ENCODE measurements at places on chromosomes 1 and 21.

GRCh38 chr1:28642056-28642846 is 616 bp downstream of the TAF12 start:
- H3K4me1 ChIP-seq: peaks cover 33% of the 10 kb centered on the region
- H3K36me3 ChIP-seq: peaks cover 9% of the 10 kb centered on the region

- H3K36me3 ChIP-seq: no peaks in the 10 kb centered on the region
- no peak overlapping the region for H3K4me3 ChIP-seq
- no peak overlapping the region for H3K27ac ChIP-seq
- H3K27me3 ChIP-seq: no peaks in the 10 kb centered on the region
- H3K4me1 ChIP-seq: no peaks in the 10 kb centered on the region
These were observed 98.0 kb upstream of the KCNJ6 start for GRCh38 chr21:38014298-38014697.

DNA sequence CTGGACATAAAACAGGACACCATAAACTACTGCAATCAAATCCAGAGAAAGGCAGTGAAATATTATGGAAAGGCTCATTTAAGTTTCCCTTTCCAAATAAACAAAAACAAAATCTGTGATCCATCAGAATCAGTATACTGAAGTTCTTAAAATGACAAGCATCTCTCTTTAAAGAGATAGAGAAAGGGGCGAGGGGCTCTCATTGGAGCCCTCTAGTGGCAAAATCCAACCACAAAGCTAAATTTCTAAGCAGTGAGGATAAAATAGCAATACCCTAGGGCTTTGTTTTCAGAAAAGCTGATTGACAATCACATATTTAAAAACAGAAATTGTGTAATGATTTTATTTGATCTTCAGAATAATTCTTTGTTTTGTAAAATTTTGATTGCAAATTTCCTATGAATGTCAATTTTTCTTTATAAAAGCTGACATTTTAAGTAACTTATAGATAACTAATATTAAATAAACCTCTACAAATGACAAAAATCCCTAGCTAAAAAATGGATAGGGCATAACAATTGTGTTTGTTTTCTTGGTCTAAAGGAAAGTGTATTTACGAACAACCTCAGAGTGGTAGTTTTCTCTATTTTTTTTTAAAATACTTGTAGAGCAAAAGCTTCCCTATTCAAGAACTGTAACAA is 138.2 kb downstream of the COL24A1 start:
- H3K27me3 ChIP-seq: no peaks in the 10 kb centered on the region
- H3K36me3 ChIP-seq: no peaks in the 10 kb centered on the region
- H3K27ac ChIP-seq: no peak overlapping the region
- no peaks in the 10 kb centered on the region for H3K4me1 ChIP-seq

- no peaks in the 10 kb centered on the region for H3K27me3 ChIP-seq
- DNase-seq: no peak
- peaks cover 18% of the 10 kb centered on the region for H3K4me1 ChIP-seq
- peaks cover 26% of the 10 kb centered on the region for H3K36me3 ChIP-seq
- H3K27ac ChIP-seq: no peak overlapping the region
These were observed 19.0 kb downstream of the BCAR3 start for GRCh38 chr1:93662481-93663207.

DNA sequence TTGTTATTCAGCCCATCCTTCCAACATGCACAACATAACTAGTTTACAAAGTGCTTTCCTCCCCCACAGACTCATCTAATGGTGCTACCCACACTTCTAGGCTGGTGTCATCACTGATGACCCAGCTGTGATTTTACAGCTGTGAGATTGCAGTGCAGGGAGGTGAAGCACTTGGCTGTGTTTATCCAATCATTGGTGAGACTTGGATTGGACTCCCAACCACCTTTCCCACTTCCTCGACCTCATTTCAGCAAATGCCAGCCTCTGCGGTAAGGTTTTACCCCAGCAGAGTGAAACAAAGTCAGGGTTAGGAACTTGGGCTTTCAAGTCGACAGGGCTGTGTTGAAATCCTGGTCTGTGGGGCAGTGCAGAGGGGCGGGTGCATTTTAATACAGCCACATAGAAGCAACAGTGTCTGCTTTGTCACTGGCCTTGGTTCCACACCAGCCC is 22.1 kb downstream of the ECHDC2 start:
- no peaks in the 10 kb centered on the region for H3K36me3 ChIP-seq
- no peak overlapping the region for H3K27ac ChIP-seq
- no peaks in the 10 kb centered on the region for H3K27me3 ChIP-seq
- no peak for DNase-seq

DNA sequence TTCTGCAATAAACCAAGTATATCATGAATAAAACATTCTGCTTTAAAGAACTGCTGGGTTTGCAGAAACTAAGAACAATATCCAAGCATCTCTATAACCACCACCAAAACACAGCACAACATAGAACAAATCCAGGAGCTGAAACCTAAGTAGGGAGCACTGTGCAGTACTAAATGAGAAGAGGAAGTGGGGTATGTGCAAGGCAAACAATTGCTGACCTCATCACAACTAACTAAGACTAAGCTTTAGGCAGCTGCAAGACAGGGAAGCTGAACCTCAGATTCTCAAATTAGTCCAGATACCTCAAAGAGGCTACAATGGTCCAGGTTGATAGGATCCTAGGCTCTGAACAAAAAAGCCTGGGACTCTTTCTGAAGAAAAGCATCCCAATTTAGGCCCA is 172.6 kb downstream of the SLC44A5 start:
- no peaks in the 10 kb centered on the region for H3K27me3 ChIP-seq
- no peak overlapping the region for H3K4me3 ChIP-seq

DNA sequence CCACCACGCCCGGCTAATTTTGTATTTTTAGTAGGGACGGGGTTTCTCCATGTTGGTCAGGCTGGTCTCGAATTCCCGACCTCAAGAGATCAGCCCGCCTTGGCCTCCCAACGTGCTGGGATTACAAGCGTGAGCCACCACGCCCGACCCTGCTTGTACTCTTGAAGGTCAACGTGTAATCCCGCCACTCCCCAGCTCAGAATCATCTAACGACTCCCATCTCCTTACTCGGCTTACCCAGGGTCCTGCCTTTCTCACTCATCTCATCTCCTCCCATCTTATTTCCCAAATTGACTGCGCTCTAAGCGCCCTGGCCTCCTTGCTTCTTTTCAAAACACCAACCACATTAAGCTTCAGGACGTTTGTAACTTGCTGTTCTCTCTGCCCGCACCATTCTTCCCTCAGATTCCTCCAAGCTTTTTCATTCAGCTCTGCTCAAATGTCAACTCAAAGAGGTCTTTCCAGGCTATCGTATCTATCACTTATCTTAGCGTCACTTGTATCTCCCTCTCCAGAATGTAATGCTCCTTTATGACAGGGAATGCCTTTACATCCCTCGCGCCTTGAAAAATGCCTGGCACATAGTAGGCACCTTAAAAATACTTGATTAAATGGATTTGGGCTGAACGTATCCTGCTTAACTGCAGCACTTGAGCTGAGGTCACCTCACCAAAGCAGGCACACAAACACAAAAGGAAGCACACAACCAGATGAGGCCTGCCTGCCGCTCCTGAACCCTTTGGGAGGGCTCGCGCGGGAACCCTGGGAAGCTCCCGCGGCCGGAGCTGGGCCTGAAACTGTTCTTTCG is 1.4 kb upstream of the USP1 start:
- H3K4me3 ChIP-seq: peak overlapping the region; percentile 90
- H3K4me1 ChIP-seq: peaks cover 14% of the 10 kb centered on the region
- no peak for DNase-seq
- H3K36me3 ChIP-seq: peaks cover 18% of the 10 kb centered on the region
- peak overlapping the region; percentile 97 for H3K27ac ChIP-seq
- H3K27me3 ChIP-seq: peaks cover 4% of the 10 kb centered on the region

GRCh38 chr1:114153261-114154145 is at the start of gene SYT6:
SYT6 (minus strand) TSS chr1:114153869; CDS start chr1:114153772, 97 bp downstream.
- no peak within 1 kb of the TSS for H3K27ac ChIP-seq
- DNase-seq: no peak
- peaks cover 5% of the 10 kb centered on the region for H3K4me1 ChIP-seq
- H3K36me3 ChIP-seq: no peaks in the 10 kb centered on the region

GRCh38 chr21:39108291-39109162 is 74.7 kb downstream of the PSMG1 start:
- H3K27me3 ChIP-seq: peaks cover 15% of the 10 kb centered on the region
- no peak for DNase-seq
- H3K4me1 ChIP-seq: no peaks in the 10 kb centered on the region
- no peak overlapping the region for H3K4me3 ChIP-seq
- no peak overlapping the region for H3K27ac ChIP-seq
- no peaks in the 10 kb centered on the region for H3K36me3 ChIP-seq

DNA sequence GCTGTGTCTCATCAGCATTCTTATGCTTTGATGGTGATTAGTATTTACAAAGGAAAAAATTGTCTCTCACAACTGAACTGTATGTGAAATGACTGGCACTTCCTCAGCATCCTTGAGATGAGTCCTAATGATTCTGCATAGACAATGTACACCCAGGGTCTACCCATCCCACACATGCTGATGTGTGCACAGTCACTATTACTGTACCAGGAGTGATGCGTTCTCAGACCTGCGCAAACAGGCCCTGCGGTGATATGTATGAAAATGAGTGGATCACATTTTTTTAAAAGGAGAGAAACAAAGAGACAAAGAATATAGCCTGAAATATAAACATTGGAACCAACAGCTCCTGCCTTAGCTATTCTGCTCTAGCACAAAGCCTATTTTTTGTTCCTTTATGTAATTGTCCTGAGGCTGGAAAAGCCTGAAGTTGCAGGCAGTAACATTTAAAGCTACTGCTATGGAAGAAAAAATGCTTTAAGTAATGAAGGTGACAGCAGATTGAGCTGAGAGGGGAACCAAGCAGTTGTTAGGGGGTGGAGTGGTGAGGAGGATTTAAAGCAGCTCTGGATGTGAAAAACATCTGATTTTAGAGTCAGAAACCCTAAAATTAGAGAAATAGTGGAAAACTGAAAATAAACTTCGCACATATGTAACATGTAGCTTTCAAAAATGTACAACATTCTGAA is 5.5 kb downstream of the RCAN1 start:
- H3K36me3 ChIP-seq: no peaks in the 10 kb centered on the region
- no peak overlapping the region for H3K27ac ChIP-seq
- peaks cover 19% of the 10 kb centered on the region for H3K27me3 ChIP-seq
- H3K4me1 ChIP-seq: peaks cover 13% of the 10 kb centered on the region
- H3K4me3 ChIP-seq: no peak overlapping the region

GRCh38 chr1:64490213-64490818 is 20.4 kb downstream of the CACHD1 start:
- no peak overlapping the region for H3K4me3 ChIP-seq
- H3K27ac ChIP-seq: no peak overlapping the region
- DNase-seq: no peak

- H3K36me3 ChIP-seq: peaks cover 3% of the 10 kb centered on the region
- no peaks in the 10 kb centered on the region for H3K4me1 ChIP-seq
- H3K4me3 ChIP-seq: no peak overlapping the region
These were observed 1.7 kb upstream of the KRTAP7-1 start for GRCh38 chr21:30831194-30831765.

DNA sequence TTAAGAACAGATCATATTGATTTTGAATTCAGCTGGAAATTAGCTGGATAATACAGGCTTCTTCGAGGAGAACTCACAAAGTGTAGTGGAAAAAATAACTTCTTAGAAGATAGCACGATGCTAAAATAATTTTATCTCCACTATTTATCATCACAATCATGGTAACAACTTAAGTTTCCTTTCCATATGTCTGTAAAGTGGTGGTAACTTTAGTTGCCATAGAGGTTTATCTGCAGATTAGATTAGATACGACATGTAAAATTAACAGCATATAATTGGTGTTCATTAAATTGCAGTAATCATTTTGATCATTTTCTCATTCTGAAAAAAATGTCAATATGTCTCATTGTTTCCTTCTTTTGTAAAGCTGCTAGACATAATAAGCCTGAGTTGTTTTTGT is 921.5 kb downstream of the KCNT2 start:
- DNase-seq: no peak
- H3K27ac ChIP-seq: no peak overlapping the region
- no peaks in the 10 kb centered on the region for H3K36me3 ChIP-seq
- H3K4me1 ChIP-seq: no peaks in the 10 kb centered on the region

DNA sequence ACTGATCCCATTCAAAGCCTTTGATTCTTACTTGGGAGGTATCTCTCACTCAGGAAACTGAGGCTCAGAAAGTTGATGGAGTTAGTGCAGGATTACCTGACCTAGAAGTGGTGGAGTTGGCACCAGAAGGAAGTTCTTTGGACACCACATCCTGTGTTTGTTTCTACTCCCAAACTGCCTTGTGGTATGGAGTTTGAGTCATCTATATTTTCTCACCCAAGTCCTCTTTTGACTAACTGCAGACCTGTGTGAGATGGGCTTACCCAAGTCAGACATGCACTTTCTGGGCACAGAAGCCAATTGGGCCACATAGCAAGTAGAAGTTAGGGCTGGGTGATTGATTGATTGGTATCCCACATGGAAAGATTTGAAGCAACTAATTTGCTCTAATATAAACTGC is 36.1 kb downstream of the FGGY start:
- no peaks in the 10 kb centered on the region for H3K27me3 ChIP-seq
- H3K36me3 ChIP-seq: peaks cover 30% of the 10 kb centered on the region
- H3K4me3 ChIP-seq: no peak overlapping the region
- peaks cover 34% of the 10 kb centered on the region for H3K4me1 ChIP-seq

- peaks cover 29% of the 10 kb centered on the region for H3K4me1 ChIP-seq
- no peak for DNase-seq
- H3K4me3 ChIP-seq: no peak overlapping the region
- peak overlapping the region; percentile 76 for H3K27ac ChIP-seq
- H3K27me3 ChIP-seq: no peaks in the 10 kb centered on the region
These were observed 5.4 kb upstream of the TNFRSF4 start for GRCh38 chr1:1219341-1219740.

DNA sequence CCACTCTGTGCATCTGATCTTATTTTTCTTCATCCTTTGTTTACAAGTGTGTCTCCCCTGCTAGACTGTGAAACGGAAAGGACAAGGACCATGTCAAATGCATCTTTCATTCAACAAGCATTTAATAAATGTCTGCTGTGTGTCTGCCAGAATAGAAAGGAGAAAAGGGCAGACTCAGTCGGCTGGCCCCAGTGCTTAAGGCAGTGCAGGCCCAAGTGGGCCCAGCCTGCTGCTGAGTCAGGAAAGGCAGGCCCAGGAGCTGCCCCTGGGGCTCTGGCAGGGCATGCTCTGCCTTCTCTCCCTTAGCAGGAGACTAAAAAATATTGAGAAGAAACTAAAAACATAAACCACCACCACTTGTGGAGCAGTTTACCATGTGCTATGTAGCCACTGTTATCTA is 38.1 kb downstream of the PLEKHA6 start:
- peaks cover 28% of the 10 kb centered on the region for H3K4me1 ChIP-seq
- no peaks in the 10 kb centered on the region for H3K27me3 ChIP-seq
- no peak overlapping the region for H3K27ac ChIP-seq
- DNase-seq: no peak
- H3K36me3 ChIP-seq: no peaks in the 10 kb centered on the region

DNA sequence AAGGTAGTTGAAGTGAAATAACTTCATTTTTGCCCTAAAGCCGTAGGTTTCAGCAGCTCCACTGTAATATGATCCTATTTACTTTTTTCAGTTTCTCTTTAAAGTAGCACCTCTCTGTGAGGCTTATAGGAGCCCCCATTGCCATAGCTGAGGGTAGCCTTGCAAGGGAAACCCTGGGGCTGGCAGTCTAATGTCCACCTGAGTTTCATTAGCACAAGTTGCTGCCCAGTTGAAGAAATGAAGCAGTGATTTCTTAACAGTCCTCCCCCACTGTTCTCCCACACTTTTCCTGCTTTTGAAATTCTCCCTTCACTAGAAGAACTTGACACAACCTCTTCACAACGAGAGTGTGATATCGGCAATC is 1.5 kb downstream of the HMCN1 start:
- H3K36me3 ChIP-seq: no peaks in the 10 kb centered on the region
- H3K27me3 ChIP-seq: peaks cover 60% of the 10 kb centered on the region
- no peak overlapping the region for H3K4me3 ChIP-seq
- H3K4me1 ChIP-seq: peaks cover 17% of the 10 kb centered on the region
- no peak overlapping the region for H3K27ac ChIP-seq
